ENCODE measurements at places on chromosomes 6 and 20. TPM values are rescaled to one million over a fixed set of nuclear protein-coding genes. Genes with fewer than 3 reads are reported as not detected.

Gene PRR3
- 8.2 TPM for polyA plus RNA-seq

DNA sequence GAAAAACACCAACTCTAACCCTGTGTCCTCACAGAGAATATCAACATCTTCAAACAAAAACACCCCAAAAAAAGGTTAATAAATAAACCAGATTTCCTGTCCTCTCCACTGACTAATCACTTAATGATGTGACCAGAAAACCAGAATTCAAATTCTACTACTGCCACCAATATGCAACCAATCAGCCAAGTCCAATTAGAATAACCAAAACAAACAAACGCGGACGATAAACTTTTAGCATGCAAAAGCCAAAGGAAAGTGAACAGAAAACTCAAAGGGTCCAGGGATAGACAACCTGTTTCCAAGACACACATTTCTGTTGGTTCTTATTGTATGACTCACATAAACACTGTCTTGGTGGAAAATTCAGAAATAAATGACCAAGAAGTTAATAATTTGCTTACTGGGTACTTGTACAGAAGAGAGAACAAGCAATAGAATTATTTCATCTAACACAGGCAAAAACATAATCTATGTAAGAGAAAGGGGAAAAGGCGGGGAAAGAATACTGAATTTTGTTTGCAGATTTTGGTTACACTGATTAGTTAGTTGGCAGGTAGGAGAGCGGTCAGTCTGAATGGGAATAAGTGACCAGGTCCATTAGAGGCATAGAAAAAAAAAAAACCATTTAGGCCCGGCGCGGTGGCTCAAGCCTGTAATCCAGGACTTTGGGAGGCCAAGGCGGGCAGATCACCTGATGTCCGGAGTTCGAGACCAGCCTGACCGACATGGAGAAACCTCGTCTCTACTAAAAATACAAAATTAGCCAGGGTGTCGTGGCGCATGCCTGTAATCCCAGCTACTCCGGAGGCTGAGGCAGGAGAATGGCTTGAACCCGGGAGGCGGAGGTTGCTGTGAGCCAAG, 34.1 kb downstream of the HFE start:
- DNase-seq, result no peak

DNA sequence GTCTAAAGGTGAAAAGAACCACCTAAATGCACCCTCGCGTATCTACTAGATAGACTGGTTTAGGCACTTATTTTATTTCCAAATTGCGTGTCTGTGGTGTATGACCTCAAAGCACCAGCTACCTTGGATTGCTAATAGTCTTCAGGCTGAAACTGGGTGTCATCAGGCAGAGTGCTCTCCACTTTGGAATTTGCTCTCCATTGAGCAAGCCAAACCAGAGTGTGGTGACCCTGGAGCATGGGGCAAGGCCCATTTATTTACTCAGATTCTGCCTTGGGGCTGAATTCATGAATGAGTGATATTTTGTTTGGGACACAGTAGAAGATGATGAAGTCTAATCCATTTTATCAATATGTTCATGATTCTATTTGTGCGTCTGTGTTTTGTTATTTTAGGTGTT, 812.8 kb upstream of the SLC35B3 start:
- no peak for DNase-seq

GRCh38 chr20:18164356-18164755, 26.7 kb downstream of the KAT14 start:
- DNase-seq, result no peak

DNA sequence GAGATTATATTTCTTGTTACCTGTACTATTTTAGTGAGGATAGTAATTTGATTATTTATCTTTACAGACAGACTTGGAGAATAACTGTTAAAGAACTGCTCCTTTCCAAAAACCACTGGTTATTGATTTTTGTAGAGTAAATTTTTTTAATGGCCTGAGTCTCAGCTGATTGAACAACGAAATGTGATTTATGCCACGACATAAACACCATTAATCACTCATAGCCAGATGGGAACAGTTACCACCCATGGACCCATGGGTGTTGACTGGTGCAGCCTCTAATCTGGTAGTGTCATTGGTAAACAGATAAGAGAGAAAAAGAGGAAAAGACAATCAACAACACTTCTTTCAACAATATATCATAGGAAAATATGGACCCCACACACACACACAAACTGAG, 101.4 kb upstream of the BEND6 start:
- DNase-seq, result no peak

GRCh38 chr20:4082406-4083097, 67.2 kb upstream of the RNF24 start:
- peak; percentile 44 for DNase-seq
